ENCODE measurements at places on chromosomes 3 and 15.

DNA sequence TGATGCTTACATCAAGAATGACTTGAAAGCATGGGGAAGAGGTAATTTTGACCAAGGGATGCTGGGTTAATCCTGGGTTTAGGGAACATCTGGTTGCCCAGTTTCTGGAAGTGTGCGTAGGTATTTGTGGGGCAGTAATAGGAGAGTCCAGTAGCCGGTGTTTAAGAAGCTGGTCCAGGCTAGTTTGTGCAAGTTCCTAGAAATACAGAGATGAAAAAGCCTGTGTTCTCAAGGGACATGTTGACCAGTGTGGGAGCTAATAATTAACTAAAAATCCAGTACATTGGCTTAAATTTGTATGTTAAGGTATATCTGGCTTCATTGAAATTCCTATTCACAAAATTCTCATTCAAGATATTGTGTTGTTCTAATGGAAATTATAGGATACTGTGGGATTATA, 51.2 kb downstream of the UBE2E2 start:
- DNase-seq, result no peak

DNA sequence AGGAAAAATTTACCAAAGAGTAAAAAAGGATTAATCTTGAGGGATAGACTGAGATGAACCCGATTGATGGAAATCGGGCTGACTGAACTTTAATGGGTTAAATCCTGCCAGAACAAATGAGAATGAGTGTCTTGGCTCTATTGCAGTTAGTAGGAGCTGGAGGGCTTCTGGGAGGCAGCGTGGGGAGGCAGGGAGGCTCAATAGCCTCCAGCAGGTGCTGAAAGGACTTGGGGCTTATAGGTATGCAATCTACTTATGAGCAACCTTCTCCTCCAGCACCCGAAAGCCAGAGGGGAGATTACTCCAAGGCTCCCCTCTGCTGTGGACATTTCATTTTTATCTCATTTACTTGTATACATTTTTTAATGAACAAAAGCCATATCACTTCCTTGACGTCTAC, 1.0 kb upstream of the CRYBG3 start:
- no peak for DNase-seq

- DNase-seq, result no peak
Measured at GRCh38 chr3:45059132-45059531, 33.0 kb downstream of the CLEC3B start.

DNA sequence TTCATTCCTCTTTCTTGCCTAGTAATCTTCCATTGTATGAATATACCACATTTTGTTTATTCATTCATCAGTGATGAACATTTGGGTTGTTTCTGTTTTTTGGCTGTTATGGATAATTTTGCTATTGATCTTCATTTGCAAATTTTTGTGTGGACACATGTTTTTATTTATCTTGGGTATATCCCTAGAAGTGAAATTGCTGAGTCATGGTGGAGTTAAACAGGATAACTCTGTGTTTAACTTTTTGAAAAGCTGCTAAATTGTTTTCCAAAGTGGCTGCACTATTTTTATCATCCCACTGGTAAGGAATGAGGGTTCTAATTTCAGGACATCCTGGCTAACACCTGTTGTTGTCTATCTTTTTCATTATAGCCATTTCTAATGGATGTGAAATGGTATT, 74.6 kb upstream of the ARL6 start:
- no peak for DNase-seq

GRCh38 chr3:9347887-9348286, 15.0 kb upstream of the THUMPD3 start:
- no peak for DNase-seq

Data from neural progenitor cell (in vitro differentiated cells).